Breast epithelium (tissue), 4 donors: ENCODE measurements at places on chromosomes 5 and 9.

GRCh38 chr9:133959966-133960567, 32.1 kb downstream of the VAV2 start:
- DNase-seq, result no peak

- DNase-seq, result no peak
These were observed 13.0 kb downstream of the TNC start for GRCh38 chr9:115104908-115105307.

DNA sequence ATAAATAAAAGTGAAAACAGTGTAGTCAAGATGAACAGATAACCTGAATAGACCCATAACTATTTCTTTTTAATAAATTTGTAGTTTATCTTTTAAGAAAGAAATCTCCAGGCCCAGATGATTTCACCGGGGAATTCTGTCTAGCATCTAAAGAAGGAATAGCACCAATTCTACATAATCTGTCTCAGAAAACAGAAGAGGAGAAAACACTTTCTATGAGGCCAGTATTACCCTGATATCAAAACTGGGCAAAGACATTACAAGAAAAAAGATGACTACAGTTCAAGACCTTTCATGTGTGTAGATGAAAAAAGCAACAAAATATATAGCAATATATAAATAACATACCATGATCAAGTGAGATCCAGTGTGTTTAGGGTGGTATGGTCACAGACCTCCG, 31.4 kb downstream of the TTC23L start:
- DNase-seq, result no peak

- DNase-seq, result no peak
These were observed 81.9 kb upstream of the RPS23 start for GRCh38 chr5:82360022-82360421.

- DNase-seq, result no peak
These were observed 12.6 kb downstream of the URM1 start for GRCh38 chr9:128383791-128384190.

GRCh38 chr9:85876628-85877027, 64.3 kb upstream of the NAA35 start:
- no peak for DNase-seq

GRCh38 chr9:115080242-115080641, 37.7 kb downstream of the TNC start:
- no peak for DNase-seq

DNA sequence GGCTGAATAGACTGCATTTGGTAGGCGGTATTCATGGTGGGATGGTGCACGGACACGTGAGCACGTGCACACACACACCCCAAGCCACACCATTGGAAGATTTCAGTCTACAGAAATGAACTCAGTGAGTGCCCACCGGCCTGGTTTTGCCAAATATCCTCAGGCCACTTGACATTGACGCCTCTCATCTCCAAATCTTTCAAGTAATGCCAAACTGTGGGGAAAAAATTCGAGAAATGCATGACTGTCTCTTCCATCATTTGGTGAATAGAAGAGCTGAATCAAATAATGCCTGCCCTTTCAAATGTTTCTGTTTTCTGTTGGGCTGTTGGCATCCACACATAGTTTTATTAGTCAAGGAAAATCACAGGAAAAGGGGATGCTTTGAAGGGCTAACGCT, 182.3 kb upstream of the EFNA5 start:
- DNase-seq, result no peak

- DNase-seq, result no peak
These were observed 141.1 kb upstream of the TARS1 start for GRCh38 chr5:33299621-33300208.

DNA sequence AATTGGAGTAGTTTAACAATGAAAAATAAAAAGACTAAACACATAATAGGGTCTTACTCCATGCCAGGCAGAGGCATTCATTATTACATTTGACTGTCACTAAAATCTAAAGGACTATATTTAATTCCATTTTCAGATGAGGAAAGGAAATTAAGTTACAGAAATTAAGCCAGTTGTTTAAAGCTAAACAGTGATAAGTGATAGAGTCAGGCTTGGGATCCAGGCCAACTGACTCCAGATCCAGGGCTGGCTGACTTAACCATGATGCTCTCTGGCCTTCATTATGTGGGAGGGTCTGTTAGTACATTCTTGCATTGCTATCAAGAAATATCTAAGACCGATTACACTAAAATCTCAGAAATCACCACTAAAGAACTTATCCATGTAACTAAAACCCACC, 107.2 kb downstream of the ARHGEF28 start:
- DNase-seq, result no peak

- DNase-seq, result no peak
These were observed 76.9 kb downstream of the ST8SIA4 start for GRCh38 chr5:100826133-100826532.
